ENCODE measurements at places on chromosomes 7 and 10.

DNA sequence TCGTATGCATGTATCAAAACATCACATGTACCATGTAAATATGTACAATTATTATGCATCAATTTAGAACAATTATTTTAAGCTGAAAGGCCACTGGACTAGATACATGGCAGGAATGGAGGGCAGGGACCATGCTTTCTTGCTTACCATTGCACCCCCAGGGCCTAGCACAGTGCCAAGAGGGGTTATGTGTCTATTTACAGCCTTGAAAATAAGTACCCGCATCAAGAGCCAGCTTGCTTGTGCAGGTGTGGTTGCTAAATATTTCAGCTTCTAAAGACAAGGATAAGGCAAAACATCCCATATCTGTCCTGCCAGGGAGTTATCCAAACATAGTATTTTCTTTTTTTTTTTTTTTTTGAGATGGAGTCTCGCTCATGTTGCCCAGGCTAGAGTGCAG lies 14.7 kb upstream of the OAT start:
- DNase-seq, result no peak

DNA sequence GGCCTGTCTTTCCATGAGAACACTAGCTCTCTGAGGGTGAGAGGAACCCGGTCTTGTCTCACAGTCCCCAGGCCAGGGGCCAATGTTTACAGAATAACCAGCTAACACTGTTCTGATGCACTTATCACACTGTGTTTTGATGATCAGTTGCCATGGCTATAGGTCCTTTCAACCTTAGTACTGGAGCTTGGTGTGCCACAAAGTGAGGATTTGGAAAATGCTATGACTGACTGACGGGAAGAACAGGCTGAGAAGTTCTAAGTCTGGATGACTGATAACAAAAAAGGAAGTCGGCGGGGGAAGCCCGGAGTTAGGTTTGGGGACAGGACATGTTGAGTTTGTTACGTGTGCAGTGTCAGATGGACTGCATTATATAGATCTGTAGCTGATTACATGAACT lies 141.8 kb downstream of the CTTNBP2 start:
- no peak for DNase-seq

GRCh38 chr7:45582868-45583277 lies 8.7 kb downstream of the ADCY1 start:
- no peak for DNase-seq

- no peak for DNase-seq
Observed at GRCh38 chr7:7219216-7219615, 36.9 kb downstream of the C1GALT1 start.

DNA sequence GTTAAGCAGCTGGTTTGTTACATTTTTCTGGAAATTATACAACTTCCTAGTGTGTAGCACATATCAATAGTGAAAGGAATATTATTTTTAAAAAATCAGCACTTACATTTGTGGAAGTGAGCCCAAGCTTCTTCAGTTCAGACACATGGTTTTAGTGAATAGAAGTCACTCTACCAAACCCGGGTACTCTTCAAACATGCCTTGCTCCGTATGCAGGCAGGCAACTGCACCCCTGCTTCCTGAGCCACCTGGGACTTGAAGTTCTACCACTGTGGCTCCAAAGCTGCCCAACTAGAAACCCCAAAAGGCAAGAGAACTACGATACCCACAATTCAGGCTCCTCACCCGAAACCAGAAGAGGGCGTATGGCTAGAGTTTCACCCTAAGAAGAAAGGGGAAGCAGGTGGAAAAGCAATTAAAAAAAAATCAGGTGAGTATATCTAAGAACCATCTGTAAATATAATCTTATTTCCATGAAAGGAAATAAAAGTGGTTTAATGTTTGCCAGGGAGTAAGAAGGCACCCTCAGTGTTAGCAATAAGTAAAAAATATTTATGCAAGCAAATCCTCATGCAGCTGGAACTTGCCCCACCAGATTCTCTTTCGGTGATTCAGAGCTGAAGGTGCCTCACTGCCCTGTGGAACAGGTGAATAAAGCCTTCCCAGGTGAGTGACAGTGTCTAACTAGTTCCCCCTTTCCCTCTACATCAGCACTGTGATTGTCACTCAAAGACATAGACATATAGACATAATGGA lies at the start of gene MACC1:
Gene MACC1 (minus strand): TSS at position 192 of the 756 bp plus-strand sequence. CDS start 55,522 bp downstream, outside the sequence.
- DNase-seq, result no peak

DNA sequence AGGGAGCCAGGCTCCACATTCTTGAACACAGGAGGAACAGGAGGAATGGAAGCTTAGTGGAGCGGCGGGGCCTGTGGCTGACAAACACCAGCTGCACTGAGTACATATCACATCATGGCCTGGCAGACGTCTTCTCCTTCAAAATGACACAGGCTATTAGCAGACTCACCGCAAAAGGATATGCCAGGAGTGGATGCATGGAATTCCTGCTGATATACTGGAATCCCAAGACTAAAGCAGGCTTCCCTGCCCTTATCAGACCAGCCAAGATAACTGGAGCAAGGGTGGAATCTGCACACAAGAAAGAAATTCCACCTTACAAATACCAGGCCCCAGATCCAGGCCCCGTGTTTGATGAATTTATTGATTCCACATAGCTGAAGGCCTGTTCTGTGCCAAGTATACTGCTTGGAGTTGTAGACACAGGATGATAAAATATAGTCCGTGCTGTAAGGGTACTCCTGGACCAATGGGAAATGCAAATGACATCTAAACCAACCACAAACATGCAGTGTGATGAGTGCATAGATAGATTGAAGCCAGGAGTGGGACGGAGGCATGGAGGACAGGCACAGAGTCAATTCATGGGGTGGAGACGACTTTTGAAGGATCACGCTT lies 480.5 kb upstream of the ZMIZ1 start:
- no peak for DNase-seq

DNA sequence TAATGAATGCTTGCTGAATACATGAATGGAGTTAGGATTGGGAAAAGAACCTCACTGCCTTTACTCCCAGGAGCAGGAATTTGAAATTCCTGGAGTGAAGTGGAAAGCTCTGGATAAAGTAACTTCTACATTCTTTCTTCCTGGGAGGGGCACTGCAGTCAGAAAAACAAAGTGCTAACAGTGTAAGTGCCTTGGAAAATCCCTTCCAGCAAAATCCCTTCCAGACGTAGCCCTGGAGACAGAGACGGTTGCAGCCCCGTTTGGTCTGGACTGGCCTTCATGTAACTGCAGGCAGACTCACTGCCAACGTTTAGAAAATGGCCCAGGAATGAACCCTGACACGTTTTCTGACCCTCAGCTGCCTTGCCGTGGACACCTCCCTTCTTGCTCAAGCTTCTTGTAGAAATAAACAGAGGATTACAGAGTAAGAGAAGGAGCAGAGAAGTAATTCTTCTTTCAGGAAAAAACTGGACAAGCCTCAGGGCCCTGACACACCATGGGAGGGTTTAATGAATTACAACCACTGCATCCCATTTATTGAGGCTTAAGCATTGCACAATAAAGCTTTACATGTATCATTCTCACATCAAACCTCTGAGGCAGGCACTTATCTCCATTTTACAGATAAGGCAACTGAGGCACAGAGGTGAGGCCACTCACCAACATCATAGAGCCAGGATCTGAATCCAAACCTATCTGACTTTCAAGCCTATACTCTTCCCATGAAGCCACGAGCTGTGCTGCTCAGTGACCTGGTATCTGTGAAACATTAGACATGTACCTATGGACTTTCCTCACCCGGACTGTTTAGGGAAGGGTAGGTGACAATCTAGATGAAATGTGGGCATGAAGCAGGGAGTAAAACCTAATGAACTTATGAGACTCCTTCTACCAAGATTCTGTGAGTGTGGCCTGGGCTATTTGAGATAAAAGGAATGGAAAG lies 7.8 kb downstream of the ITPRIP start:
- no peak for DNase-seq

- no peak for DNase-seq
Observed at GRCh38 chr10:43623351-43623750, 17.1 kb downstream of the ZNF485 start.

Data from stimulated activated CD4-positive, alpha-beta T cell treated with anti-CD3 and anti-CD28 coated beads, Interleukin-2, amount 100 ng/mL, for 48 hours (primary cell).